Nephron progenitor cell (in vitro differentiated cells): ENCODE measurements at places on chromosomes 11 and 22.
A peak's percentile ranks its signal among the peaks of the same experiment; 100 is the strongest.

DNA sequence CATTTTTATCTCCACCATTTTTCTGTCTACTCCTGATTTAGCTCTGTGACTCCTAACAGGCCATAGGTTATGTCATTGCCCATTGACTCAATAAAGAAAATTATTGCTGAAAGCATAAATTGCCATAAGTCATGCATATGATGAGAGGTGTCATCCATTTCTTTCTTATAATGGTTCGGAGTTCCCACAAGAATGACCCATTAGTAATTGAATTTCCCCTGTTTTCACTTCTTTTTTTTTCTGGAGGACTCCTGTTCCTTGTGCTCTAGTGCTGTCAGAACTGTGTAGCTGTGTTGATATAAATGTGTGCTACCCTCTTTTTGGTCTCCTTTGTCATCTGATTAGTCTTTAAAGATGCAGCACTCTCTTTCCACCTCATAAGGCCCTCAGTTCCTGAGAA lies 22.9 kb upstream of the CARD18 start:
- H3K4me1 ChIP-seq: no peaks in the 10 kb centered on the region
- peaks cover 3% of the 10 kb centered on the region for H3K27me3 ChIP-seq
- DNase-seq: no peak
- no peak overlapping the region for H3K4me3 ChIP-seq

- peaks cover 45% of the 10 kb centered on the region for H3K27me3 ChIP-seq
- H3K36me3 ChIP-seq: no peaks in the 10 kb centered on the region
- peak; percentile 1 for DNase-seq
These were observed 2.6 kb upstream of the P2RY6 start for GRCh38 chr11:73269459-73270015.

DNA sequence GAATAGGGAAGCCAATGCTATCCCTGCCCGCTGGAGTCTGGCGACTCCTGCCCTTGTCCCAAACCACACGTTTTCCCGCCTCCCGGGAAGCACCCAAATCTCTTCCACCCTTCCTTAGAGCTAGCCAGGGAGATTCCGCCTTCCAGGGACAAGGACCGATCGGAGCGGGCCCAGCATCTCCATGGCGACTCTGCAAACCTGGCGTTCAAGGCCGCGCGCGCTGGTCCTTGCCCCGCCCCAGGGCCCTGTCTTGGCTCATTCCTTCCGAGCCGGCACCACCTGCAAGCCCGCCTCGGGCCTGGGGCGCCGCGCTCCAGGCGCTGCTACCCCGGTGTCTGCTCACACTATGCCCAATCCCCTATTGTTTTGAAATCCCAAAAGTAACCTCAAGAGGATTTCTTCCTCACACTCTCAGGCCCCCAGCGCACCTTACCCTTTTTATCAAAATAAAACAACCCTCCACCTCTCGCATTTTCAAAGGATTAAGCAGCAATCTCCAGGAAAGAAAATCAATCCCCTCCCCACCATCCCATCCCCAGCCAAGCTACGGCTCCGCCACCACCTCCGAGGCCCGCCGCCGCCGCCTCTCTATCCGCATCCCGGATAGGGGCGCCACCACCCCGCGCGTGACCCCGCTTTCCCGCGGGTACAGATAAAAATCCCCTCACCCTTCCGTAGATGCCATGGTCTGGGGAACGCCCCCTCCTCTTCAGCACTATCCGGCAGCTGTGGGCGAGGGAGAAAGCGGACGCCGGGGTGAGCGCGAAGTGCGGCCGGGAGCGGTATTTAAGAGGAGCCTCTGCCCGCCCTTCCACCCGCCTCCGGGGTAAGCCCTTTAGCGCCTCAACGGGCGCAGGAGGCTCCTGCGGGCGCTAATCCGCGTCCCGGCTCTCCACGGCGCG lies 825 bp downstream of the SLC1A2 start:
- H3K4me3 ChIP-seq: peak overlapping the region; percentile 87
- peak; percentile 63 for DNase-seq
- peaks cover 57% of the 10 kb centered on the region for H3K4me1 ChIP-seq
- H3K36me3 ChIP-seq: no peaks in the 10 kb centered on the region

GRCh38 chr11:22456993-22457762 lies 119.0 kb downstream of the SLC17A6 start:
- DNase-seq: no peak
- H3K27ac ChIP-seq: peak overlapping the region; percentile 62
- H3K4me3 ChIP-seq: no peak overlapping the region
- H3K36me3 ChIP-seq: no peaks in the 10 kb centered on the region
- peaks cover 3% of the 10 kb centered on the region for H3K27me3 ChIP-seq

DNA sequence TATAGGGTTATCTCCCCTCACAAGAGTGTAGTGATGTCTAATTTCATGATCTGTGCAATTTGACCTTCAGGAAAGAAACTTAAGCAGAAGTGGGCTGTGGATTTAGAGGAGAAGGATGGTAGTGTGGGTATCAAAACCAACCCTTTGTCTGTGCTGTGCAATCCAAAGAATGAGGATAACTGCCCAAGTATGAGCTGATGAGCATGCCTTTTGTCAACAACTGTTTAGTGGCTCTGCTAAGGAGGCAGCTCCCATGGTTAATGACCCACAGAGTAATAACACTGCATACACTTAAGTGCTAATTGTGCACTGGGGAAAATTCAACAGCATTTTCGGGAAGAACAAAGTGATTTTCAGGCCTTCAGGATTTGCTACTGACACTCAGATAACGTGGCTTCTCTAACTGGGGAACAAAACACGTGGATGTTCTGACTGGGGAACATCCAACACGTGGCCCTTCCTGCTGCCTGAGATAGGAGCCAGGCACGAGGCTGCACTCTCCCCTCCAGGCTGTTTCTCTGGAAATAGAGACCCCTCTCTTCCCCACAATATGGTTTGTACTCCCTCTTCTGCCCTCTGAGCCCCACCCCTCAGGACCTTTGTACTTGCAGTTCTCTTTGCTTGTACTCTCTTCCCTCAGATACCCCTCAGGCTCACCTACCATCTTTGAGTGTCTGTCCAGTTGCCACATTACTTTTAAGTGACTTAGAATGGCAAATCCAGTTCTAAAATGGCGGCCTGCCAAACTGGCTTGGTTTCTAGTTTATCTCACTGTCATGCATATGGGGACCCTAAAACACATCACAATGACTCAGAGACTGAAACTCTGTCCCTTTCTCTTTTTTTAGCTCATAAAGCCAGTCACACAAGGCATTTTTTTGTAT lies 234.9 kb upstream of the POU2AF2 start:
- no peaks in the 10 kb centered on the region for H3K4me1 ChIP-seq
- no peak overlapping the region for H3K4me3 ChIP-seq
- no peaks in the 10 kb centered on the region for H3K36me3 ChIP-seq
- no peak overlapping the region for H3K27ac ChIP-seq
- H3K27me3 ChIP-seq: peaks cover 14% of the 10 kb centered on the region

DNA sequence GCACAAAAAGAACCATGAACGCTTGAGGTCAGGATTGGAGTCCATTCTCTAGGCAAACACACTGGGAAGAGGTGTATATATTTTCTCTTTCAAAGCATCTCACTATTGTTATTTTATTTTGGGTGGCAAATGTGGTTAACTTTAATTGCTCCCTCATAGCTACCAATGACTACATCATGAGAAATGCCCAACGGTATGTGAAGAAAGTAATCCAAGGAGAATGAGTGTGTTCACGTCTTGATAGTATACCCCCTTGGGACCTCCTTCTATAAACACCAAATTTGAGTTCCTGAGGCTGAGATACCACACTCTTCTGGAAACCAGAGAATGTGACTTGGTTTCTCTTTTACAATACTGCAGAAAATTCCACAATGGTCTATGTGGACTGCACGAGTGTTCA lies 15.8 kb downstream of the OR8D1 start:
- H3K4me3 ChIP-seq: no peak overlapping the region
- no peak for DNase-seq
- peaks cover 4% of the 10 kb centered on the region for H3K4me1 ChIP-seq

- H3K4me1 ChIP-seq: peaks cover 41% of the 10 kb centered on the region
- no peaks in the 10 kb centered on the region for H3K36me3 ChIP-seq
- H3K27ac ChIP-seq: no peak overlapping the region
- DNase-seq: no peak
These were observed 56.6 kb upstream of the WNT7B start for GRCh38 chr22:46033256-46034200.

DNA sequence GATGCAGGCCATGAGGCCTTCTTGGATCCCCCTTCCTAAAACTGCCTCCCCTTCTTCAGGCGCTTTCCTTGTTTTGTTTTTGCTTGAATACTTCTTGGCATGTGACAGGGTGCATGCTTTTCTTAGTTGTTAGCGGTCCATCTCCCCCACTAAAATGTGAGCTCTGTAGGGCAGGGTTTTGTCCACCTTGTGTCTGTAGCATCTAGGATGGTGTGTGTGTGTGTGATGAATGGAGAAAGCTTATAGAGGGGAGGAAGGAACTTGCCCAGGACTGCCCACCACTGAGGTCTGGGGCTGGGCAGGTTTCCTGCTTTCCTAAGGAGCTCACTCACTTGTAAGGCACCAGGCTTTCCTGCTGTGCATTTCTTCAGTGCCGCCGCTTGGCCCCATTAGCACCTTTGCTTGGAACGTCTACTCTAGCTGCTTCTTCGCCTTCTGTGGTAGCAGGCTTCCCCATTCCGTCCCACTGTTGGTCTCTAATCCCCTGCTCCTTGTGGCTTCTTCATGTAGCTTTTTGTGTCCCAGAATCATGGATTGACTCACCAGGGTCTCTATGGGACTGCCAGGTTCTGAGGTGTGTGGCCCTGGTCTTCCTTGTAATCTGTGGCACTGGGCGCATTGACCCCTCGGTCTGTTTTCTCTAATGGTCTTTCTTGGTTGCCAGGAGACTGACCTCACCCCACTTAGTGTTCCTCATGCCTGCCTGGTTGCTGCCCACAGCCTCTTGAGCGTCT lies 3.3 kb downstream of the DGCR8 start:
- peak overlapping the region; percentile 91 for H3K4me3 ChIP-seq
- H3K27me3 ChIP-seq: no peaks in the 10 kb centered on the region
- H3K36me3 ChIP-seq: peaks cover 29% of the 10 kb centered on the region

DNA sequence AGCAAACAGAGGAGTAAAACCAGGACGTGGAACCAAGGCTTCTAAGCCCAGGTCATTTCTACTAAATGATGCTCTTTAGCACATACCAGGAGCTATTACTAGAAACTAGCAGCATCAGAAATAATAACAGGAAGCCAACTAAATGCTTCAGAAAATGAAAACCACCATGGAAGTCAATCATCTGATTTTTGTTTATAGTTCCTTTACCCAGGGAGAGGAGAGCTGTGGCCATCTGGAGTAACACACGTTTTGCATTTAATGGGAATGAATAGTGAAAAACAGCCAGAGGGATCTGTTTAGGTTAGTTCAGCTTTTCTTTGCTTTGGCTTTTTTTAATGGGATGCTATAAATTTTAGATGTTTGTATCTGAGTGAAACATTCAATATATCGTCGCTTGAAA lies 250.7 kb upstream of the ARHGAP20 start:
- no peaks in the 10 kb centered on the region for H3K27me3 ChIP-seq
- no peaks in the 10 kb centered on the region for H3K4me1 ChIP-seq
- H3K4me3 ChIP-seq: no peak overlapping the region
- DNase-seq: no peak
- no peak overlapping the region for H3K27ac ChIP-seq
- no peaks in the 10 kb centered on the region for H3K36me3 ChIP-seq

- no peaks in the 10 kb centered on the region for H3K36me3 ChIP-seq
- peak; percentile 54 for DNase-seq
- peak within 1 kb of the TSS; percentile 68 for H3K4me3 ChIP-seq
- peak within 1 kb of the TSS; percentile 39 for H3K27ac ChIP-seq
- peaks cover 4% of the 10 kb centered on the region for H3K27me3 ChIP-seq
These were observed at the start of gene C22orf15 for GRCh38 chr22:23762842-23763578. Gene C22orf15, plus strand, starts transcription at chr22:23762990. Its CDS starts 317 bp downstream, at chr22:23763307.

GRCh38 chr11:10208131-10208575 lies 85.9 kb downstream of the SBF2 start:
- H3K27me3 ChIP-seq: peaks cover 4% of the 10 kb centered on the region
- peaks cover 24% of the 10 kb centered on the region for H3K36me3 ChIP-seq
- no peak for DNase-seq
- no peaks in the 10 kb centered on the region for H3K4me1 ChIP-seq
- no peak overlapping the region for H3K4me3 ChIP-seq
- no peak overlapping the region for H3K27ac ChIP-seq

DNA sequence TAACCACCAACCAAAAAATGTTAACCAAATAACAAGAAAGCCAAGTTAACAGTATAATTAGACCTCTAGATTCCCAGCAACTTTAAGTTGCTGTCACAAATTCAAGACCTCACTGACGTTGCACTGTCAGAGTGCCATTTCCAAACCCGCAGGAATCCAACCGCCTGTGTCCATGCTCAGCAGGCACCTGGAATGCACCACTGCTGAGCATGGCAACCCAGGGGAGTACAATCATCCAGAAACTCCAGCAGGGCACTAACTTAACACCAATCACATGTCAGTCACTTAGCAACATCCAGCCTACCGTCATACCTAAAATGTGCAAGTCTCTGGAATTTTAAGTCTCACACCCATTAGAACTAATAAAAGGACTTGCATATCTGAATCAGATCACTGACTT lies 48.8 kb downstream of the SMCO4 start:
- H3K4me3 ChIP-seq: no peak overlapping the region
- H3K36me3 ChIP-seq: peaks cover 16% of the 10 kb centered on the region
- peaks cover 40% of the 10 kb centered on the region for H3K4me1 ChIP-seq
- no peak overlapping the region for H3K27ac ChIP-seq

DNA sequence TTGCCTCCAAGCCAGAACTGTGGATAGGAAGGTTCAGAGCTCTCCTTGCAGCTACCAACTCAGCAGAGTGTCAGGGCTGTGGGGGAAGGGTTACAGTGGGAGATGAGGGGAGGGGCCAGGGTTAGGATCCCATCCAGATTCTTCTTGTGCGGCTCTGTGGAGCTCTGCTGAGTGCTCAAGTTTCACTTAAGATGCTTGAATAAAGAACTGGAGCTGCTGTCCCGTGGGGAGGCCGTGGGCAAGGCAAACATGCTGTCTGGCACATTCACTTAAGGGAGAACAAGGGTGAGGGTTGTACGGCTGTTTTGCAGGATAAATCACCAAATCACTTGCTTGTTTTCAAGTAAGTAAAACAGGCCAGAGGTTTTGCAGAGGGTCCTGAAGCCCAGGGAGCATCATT lies 197.1 kb downstream of the FAM76B start:
- peak overlapping the region; percentile 76 for H3K27ac ChIP-seq
- no peak overlapping the region for H3K4me3 ChIP-seq
- H3K27me3 ChIP-seq: peaks cover 3% of the 10 kb centered on the region
- H3K36me3 ChIP-seq: no peaks in the 10 kb centered on the region
- H3K4me1 ChIP-seq: peaks cover 40% of the 10 kb centered on the region

GRCh38 chr11:62393735-62394134 lies 25.1 kb upstream of the SCGB1A1 start:
- peaks cover 12% of the 10 kb centered on the region for H3K27me3 ChIP-seq
- H3K4me1 ChIP-seq: peaks cover 45% of the 10 kb centered on the region
- no peak for DNase-seq
- H3K36me3 ChIP-seq: no peaks in the 10 kb centered on the region
- H3K4me3 ChIP-seq: no peak overlapping the region
